ENCODE measurements at places on chromosomes 1 and 21.

DNA sequence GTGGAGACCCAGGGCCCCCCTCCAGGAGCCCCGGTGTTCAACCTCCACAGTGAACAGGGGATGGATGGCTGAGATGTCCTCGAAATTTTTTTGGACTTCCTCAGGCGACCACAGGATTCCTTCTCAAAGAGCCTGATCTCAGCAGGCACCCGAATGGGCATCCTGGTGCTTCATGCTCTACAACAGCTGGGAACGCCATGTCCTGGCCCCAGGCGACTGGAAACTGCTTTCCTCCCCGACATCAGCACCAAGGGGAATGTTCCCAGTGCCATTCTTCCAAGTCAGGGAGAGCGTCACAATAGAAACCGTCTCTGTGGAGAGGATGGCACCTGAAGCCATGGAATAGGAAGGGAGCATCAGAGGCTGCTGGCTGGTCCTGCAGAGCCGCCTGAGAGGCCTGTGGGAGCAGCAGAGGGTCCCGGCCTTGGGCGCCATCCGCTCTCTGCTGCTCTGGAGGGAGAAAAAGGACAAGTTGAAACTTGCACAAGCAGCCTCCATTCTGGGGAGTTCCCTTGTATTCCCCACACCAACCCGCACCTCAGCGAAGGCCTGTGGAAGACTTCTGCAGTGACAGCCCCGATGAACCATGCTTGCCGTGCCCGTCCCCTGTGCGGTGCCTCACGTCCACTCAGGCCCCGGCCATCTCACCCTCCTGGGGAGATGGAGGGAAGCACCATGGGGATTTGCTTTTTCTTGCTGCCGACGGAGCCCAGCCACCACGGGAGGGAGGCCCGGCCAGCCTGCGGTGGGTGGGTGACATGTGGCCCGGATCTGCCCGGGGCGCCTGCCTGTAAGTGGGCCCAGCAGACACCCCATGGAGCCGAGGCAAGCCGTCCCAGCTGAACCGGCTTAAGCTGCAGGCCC is 2.3 kb upstream of the ADARB1 start:
- DNase-seq, result no peak

- no peak for DNase-seq
These were observed 509.8 kb downstream of the PTPRU start for GRCh38 chr1:29746076-29746665.

DNA sequence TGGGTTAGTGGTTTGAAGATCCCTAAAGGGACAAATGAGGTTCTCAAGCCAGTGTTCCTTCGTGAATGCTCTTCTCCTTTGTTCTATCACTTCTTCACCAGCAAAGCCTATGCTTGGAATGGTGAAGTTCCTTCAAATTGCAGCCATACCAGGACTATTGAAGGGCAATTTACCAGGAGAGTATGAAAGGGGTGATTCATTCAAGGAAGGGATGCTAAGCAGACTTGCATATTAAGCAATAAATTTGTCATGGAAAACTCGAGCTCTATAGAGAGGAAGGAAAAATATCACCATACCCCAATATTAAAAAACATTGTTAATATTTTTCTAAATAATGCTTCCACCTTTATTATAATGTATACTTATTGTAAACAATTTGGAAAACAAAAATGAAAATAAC is 9.3 kb upstream of the TSNAX start:
- DNase-seq, result no peak

DNA sequence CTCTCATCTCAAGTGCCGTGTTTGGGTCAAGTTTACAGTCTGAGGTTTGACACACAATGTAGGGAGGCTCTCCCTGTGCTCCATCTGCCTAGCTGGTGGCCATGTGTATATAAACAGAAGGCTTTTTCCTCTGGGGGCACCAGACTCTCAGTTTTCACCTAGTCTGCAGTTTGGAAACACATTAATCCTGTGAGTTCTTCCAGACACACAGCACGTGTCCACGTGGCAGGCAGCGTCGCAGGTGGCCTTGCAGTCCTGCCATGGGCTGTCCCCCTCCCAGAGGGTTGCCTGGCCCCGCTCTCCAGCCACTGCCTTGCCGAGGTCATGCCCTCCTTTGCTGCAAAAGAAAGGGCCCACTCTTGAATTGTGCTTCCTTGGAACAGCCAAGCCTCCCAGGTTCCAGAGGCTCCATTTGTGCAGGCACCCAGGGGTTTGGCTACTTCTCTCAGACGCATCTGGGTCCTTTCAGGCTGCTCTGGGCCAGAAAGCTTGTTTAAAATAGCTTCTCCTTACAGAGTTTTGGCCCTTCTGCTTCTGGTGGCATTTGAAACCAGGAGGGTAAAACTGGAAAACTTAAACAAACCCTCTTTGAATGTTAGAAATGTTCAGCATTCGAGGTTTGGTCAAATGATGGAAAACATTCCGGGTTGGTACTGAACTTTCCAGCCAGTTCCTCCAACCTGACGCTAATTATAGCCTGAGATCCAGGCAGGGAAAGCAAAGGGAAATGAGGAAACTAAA is 4.4 kb upstream of the RUNX1 start:
- DNase-seq, result no peak

DNA sequence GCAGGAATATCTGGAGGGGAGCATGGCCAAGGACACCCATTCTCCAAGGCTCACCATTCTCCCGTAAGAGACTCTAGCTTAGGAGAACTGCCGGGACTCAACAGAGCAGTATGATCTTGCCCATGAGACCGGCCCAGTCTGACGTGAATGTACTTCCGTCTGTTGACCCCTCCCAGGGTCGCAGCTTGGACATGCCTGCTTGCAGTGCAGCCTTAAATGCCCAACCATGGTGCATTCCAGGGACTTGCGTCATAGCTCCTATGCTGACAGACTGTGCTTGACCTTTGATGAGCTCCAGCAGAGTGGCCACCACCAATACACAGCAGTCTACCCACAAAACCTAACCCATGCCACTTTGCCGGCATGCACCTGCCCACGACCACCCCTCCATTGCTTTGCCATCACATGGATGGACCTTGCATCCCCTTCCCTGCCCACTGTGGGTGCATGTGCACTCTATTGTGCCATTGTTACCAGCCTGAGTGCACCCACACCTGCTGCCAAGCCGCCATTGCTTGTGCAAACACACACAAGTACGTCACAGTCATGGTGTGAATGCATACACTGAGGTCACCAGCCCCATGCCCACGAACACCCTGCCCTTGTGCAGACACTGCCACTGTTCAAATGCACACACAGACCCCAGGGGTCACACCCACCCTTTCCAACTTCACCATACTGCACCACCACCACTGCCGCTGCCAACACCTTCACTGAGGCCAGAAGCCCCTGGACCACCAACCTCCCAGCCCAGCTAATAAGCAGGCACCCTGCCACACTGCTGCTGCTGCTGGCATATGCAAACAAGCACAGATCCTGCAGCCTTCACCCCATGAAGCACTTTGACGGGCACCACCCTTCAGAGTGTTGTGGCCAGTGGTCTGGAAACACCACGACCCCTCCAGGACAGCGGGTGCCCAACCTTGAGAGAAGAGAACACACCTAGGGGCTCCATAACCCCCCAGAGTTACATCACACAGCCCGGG is 1141.3 kb downstream of the BRINP3 start:
- DNase-seq, result no peak

- no peak for DNase-seq
These were observed 49.8 kb downstream of the GREM2 start for GRCh38 chr1:240562111-240562590.
